ENCODE measurements at places on chromosomes 3 and 15.

- no peak for DNase-seq
Observed at GRCh38 chr3:52752045-52752660, 18.6 kb downstream of the NEK4 start.

- no peak for DNase-seq
Observed at GRCh38 chr15:67307156-67307555, 52.6 kb downstream of the IQCH start.

- DNase-seq = no peak
Observed at GRCh38 chr3:157093096-157093495, 66.9 kb downstream of the CCNL1 start.

- peak; percentile 90 for DNase-seq
Observed at GRCh38 chr3:118960876-118961450, 73.7 kb downstream of the IGSF11 start.

- DNase-seq = no peak
Observed at GRCh38 chr3:139339219-139339906, 4.5 kb upstream of the MRPS22 start.

DNA sequence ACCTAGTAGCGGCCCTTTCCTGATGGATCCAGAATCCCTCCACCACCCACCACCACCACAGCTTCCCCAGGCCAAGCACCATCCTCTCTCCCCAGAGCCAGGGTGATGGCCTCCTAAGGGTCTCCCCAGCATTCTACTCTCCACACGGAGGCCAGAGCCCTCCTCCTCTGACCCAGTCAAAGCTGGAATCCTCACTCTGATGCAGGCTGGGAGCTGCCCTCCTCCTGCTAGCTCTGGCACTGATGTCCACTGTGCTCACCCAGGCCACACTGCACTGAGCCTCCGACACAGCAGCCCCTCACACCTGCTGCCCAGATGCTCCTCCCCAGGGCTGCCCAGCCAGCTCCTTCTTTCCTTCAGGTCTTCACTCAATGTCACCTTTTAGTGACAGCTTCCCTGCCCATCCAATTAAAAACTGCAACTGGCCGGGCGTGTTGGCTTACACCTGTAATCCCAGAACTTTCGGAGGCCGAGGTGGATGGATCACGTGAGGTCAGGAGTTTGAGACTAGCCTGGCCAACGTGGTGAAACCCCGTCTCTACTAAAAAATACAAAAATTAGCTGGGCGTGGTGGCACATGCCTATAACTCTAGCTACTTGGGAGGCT, 21.0 kb downstream of the XXYLT1 start:
- no peak for DNase-seq

DNA sequence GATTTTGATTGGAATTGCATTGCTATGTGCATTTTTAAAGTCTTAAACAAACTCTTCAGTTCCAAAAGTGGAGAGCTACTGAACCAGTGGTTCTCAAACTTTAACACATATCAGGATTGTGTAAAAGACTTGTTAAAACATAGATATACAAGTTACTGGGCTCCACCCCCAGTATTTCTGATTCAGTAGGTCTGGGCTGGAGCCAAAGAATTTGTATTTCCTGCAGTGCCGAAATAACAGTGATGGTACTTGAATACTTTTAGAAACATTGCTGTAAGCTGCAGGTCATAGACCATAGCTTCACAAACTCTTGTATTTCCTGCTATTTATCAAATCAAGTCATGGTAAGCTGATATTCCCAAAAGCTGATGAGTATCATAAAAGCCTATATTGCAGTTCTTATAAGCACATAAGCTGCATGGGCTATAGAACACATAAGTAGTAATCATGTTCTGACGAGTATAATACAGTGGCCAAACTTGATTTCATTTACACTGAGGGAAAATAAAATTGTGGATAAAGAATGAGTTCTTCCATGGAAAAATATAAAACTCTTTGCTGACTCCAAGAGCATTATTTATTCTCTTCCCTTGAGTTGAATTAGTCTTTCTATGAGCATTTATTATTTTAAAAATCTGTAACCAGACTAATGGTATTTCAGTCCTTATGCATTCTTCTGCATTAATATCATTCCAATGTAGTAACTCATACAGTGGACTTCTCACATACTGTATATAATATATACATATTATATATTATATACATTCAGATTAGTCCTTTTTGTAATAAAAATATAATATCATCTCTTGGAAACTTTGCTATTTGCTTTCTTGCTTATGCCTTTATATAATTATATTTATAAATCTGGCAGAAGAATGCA, 550.5 kb upstream of the AGTR1 start:
- no peak for DNase-seq

- no peak for DNase-seq
Observed at GRCh38 chr3:169822983-169823382, 10.3 kb upstream of the LRRC34 start.

DNA sequence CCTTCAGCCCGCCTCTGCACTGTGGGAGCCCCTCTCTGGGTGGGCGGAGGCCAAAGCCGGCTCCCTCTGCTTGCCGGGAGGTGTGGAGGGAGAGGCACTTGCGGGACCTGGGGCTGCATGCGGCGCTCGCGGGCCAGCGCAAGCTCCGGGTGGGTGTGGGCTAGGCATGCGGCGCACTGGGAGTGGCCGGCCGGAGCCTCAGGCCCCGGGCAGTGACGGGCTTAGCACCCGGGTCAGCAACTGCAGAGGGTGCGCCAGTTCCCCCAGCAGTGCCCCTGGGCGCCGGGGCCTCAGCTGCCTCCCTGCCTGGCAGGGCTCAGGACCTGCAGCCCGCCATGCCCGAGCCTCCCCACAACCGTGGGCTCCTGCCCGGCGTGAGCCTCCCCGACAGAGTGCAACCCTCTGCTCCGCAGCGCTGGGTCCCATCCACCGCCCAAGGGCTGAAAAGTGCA, 98.9 kb upstream of the POU1F1 start:
- DNase-seq = no peak

- DNase-seq = no peak
Observed at GRCh38 chr3:187906416-187906815, 161.1 kb upstream of the BCL6 start.

- no peak for DNase-seq
Observed at GRCh38 chr15:87746333-87746732, 510.2 kb downstream of the NTRK3 start.

DNA sequence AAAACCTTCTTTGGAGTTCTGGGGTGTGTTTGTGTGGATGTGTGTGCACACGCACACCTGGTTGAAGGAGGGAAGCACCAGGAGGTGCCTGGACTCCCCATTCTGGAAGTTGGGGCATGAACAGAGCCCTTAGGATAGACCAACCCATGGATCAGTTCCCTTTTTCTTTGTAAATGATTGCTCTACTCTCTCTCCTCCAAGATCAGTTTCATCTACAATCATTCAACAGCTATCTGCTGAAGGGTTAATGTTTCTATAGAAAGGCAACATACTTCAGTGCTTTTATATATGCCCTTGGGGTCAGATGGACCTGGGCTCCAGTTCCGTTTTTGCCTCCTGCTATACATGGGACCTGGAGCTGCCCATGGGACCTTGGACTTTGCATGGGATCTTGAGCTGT, 352.1 kb upstream of the CFAP20DC start:
- no peak for DNase-seq

DNA sequence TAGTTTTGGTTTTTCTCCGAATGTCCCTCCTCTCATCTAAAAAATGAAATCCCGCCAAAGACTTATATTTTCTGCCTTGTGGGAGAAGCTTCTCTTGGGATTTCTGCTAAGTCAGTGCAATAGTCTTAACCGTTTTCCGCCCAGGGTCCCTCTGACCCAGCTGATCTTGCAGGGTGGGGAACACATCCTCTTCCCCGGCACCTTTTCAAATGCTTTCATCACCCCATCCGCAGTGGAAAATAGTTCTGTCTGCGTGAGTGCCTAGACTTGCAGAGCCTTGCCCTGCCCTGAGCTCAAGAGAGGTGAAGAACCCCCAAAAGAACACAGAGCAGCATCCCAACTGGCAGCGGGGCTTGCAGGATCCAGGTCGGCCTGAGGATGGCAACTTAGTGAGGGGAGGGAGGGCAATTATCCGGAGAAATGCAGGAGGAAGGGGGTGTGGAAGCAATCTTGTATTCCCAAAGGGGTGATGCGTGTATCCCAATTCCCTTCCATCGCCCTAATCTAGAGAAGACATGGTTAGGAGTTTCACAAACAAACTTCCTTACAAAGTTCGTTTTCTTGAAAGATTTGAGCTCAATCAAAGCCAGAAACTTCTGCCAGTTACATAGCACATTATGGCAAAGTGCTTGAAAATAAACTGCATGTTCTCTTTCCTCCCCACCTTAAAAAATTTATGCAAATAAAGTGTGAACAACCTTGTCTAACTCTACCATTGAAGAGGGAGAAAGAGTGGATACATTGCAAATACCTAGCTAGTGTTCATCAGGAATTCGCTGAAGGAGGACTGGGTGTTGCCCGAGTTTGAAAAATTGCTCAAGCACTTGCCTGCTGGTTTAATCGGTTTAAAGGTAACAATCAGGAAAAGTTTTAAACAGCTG, 79.9 kb downstream of the NR2F2 start:
- no peak for DNase-seq

GRCh38 chr15:67784090-67784781, 41.1 kb upstream of the SKOR1 start:
- no peak for DNase-seq

- DNase-seq = no peak
Observed at GRCh38 chr15:61025781-61026180, 203.3 kb downstream of the RORA start.

- DNase-seq = no peak
Observed at GRCh38 chr3:184440151-184440550, 60.3 kb downstream of the CHRD start.

- DNase-seq = no peak
Observed at GRCh38 chr3:184336547-184337398, 627 bp upstream of the FAM131A start.

- DNase-seq = no peak
Observed at GRCh38 chr3:29239376-29239775, 41.5 kb upstream of the RBMS3 start.

- DNase-seq = no peak
Observed at GRCh38 chr3:173395073-173395411, 2.5 kb upstream of the NLGN1 start.

DNA sequence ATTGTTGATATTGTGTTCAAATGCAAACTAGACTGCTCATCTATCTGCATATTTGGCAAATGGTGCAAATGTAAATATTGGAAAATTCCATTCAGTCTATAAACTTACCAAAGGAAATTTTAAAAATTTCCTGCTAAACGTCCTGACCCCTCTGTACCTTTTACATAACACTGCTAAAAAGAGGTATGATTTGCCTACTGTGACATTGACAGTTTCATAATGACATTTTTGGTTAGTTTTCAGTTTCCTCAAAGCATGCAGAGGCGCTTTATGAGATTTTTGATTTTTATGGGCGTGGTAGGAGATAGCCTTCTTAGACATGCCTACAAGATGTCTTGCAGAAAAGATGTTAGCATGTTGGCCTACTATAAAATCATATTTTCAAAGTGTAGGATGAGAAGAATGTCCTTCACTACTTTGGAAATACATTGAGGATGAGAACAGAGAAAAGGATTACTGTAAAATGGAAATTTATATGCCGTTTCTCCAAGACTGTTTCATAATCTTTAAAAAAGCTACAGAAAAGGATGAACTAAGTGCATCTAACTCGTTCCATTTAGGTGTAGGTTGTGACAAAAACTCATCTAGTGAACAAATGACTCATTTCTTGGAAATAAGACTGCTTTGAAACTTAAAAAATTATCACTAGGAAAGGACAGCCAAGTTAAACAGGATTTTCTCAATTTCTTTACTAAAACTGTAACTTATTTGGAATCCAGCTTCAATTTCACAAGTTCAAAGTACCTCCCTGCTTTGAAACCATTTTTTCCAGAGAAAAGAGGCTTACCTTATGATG, 14.5 kb upstream of the ISLR start:
- DNase-seq = no peak

GRCh38 chr3:140186421-140186920, 251.5 kb downstream of the CLSTN2 start:
- no peak for DNase-seq

GRCh38 chr15:69505956-69506556, 53.4 kb downstream of the RPLP1 start:
- DNase-seq = no peak

- DNase-seq = no peak
Observed at GRCh38 chr3:193145248-193145647, 95.8 kb upstream of the PLAAT1 start.

DNA sequence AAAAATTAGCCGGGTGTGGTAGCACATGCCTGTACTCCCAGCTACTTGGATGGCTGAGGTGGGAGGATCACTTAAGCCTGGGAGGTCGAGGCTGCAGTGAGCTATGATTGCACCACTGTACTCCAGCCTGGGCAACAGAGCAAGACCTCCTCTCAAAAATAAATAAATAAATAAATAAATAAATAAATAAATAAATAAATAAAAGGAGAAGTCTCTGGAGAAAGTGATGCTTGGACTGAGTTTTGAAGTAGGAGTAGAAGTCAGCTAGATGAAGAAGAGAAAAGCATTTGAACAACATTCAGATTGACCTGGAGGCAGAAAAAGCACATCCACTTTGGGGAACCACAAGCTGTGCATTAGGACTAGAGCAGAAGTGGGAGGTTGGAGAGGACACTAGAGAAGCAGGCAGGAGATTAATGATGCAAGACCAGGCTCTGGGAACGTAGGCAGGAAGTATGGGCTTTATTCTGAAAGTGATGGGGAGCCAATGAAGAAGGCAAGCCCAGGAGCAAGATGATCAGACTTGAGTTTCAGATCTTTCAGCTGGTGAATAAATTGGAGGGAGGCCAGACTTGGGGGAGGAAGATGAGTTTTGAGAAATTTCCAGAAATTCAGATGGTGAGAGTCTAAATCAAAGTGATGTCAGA, 48.7 kb downstream of the KLHL6 start:
- DNase-seq = no peak

- DNase-seq = no peak
Observed at GRCh38 chr3:146554151-146554760, 9.8 kb upstream of the PLSCR1 start.

- no peak for DNase-seq
Observed at GRCh38 chr15:70802629-70803028, 39.3 kb upstream of the UACA start.

DNA sequence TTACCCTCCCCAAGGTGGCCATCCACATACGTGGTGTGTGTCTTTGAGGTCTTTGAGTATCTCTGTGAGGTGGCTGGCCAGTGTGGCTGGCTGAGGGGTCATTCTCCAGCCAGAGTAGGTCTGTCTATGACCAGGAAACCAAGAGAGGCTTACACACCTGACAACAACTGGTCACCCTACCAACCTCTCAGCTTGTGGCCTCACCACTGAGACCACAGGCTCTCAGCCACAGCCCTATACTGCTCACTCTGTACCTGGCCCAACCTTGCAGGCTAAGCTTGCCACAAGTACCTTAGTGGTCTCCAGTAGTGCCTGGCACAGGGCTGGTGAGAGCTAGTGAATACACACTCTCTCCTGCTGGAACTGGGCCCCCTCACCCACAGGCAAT, 5.1 kb downstream of the HEMK1 start:
- no peak for DNase-seq
